ENCODE measurements at places on chromosomes 2 and 18.
A peak's percentile ranks its signal among the peaks of the same experiment; 100 is the strongest.

GRCh38 chr2:177171418-177171865, 41.2 kb upstream of the HNRNPA3 start:
- DNase-seq, result no peak

GRCh38 chr2:98601532-98602132, 6.7 kb downstream of the COA5 start:
- DNase-seq, result no peak

GRCh38 chr2:237097911-237098702, 12.4 kb downstream of the COPS8 start:
- peak; percentile 91 for DNase-seq

GRCh38 chr2:235976516-235976915, 191.7 kb downstream of the GBX2 start:
- DNase-seq, result no peak

- DNase-seq, result no peak
These were observed 4.1 kb downstream of the ZEB2 start for GRCh38 chr2:144515696-144516410.

- DNase-seq, result no peak
These were observed 236.0 kb downstream of the DOK6 start for GRCh38 chr18:69636529-69637301.

- no peak for DNase-seq
These were observed 48.1 kb downstream of the PKDCC start for GRCh38 chr2:42095923-42096408.

GRCh38 chr2:144438801-144439631, 80.9 kb downstream of the ZEB2 start:
- DNase-seq, result no peak

DNA sequence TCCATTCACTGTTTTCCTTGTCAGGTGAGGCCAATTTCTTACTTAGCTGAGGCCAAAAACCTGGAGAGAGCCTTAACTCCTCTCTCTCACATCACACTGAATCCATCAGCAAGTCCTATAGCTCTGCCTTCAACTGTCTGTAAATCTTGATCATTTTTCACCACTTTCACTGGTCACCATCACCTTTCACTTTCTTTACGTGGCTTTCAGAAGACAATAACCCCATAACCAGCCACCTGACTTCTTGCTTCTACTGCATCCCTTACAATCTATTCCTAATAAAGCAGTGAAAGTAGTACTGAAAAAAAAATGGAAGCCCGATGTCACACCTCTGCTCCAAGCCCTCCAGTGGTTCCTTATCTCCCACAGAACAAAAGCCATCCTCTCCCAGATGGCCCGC, 7.7 kb downstream of the LOXL3 start:
- DNase-seq, result no peak
